ENCODE measurements at places on chromosomes 7 and 10.

DNA sequence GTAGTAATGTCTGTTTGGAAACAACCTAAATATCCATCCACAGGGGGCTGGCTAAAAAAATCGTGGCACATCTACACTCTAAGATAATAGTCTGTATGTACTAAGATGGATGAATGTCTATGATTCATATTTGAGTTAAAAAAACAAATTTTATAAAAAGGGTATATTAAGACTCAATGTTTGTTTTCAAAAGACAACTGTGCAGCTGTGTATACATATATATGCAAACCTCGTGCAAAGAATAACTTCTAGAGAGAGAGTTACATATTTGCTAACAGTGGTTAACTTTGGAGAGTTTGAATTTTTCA lies 323.5 kb downstream of the PLXNA4 start:
- no peak for DNase-seq

DNA sequence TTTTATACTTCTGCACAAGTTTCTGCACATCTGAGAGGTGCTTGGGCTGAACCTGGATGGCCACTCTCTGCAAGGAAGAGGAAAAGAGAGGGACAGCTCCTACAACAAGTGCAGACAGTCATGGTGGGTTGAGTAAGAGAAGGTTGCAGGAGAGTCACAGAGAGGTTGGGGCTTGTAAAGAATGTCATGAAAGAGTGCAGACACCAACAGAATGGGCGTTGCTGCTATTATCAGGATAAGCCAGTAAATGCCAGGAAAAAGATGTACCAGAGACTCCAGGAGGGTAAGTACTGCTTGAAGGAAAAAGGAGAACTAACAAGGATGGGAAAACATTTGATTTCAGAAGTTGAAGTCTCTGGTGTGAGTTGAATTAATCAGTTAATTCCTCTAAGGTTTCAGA lies 77.8 kb upstream of the NRP1 start:
- DNase-seq, result no peak

GRCh38 chr7:27171637-27172314 lies 2.3 kb downstream of the HOXA10 start:
- DNase-seq, result no peak

- no peak for DNase-seq
Observed at GRCh38 chr10:24376731-24377130, 167.8 kb downstream of the KIAA1217 start.

DNA sequence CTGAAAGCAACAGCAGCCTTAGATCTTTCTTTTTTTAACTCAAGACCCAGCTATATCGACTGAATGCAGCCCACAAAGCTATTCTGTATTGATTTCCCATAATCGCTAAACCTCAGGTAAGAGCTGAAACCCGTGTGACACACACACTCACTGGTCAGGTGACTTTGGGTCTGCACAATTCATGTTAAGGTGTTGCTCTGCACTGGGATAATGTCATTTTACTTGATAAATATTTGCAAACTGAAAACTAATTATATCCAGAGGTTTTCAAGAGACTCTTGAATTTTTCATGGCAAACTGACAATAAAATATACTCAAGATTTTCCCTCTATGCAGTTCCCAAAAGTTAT lies 33.1 kb downstream of the SCRN1 start:
- no peak for DNase-seq

GRCh38 chr10:62589689-62590088 lies 214.8 kb upstream of the ADO start:
- DNase-seq, result no peak

DNA sequence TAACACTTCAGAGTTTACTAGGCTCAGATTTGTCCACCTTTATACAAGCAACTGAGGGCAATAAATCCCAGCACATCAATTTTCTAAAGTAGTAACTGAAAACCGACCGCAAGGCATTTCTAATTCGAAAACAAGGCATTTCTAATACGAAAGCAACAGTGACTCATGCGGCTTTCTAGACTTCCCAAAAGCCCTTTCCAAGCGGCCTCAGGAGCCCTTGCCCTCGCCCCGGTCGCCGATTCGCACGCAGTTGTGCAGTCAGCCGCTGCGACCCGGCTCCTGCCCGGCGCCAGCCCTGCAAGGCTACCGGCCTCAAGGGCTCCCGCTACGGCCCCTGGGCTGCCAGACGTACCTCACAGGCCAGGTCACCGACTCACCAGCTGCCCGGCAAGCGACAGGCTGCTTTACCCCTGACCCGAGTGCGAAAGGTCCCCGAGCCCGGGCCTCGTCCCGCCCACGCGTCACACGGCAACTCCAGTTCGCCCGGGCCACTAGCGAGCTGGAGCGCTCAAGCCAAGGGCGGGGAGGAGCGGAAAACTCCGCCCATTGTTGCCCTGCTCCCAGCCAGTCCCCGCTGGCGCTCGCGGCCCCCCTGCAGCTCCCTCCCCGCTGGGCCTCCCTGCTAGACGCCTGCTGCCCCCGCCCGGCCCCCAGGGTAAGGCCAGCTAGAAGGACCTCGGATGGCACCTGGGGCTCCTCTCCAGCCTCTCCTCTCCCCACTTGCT lies 7.3 kb downstream of the NCOA4 start:
- DNase-seq, result peak; percentile 64

- no peak for DNase-seq
Observed at GRCh38 chr10:94193466-94193924, 169.2 kb downstream of the NOC3L start.

- DNase-seq, result peak; percentile 56
Observed at GRCh38 chr10:28975891-28976531, 298.7 kb downstream of the BAMBI start.

DNA sequence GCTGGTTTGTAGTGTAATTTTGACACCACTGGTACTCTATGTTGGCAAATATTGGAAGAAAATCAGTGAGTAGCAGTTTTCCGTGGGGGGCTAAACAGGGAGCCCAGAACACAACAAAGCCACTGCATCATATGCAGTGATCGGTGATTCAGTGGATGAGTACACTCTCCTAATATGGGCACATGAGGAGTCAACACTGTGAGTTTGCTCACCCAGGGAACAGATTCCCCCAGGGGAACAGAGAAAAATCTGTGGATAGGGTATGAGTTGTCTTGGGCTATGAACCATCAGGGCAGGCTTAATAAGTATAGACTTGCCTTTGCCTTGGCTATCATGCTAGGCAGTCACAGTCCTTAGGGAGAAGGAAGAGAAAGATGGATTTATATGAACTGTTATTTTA lies 227.7 kb upstream of the SEMA3E start:
- no peak for DNase-seq

- no peak for DNase-seq
Observed at GRCh38 chr10:111015181-111015580, 61.6 kb upstream of the ADRA2A start.

DNA sequence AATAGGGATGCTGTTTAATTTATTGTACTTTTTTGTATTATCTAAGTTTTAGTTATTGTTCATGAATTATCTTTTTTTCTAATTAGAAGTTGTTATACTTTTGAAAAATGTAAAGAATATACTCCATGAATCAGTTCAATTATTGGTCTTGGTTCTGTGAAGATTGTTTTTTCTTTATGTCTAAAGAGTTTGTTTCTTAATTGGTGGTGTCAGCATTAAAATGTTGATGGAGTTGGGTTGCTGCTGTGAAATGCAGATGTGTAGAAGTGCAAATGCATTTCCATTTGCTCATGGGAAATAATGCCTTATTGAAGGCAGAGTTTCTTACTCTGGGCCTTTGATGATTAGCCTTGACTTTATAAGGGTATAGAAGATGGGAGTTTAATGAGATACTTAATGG lies 11.9 kb downstream of the NRG3 start:
- no peak for DNase-seq

GRCh38 chr10:113552701-113553100 lies at the start of gene HABP2:
TSS of gene HABP2 (plus strand) at chr10:113553053. CDS start at chr10:113553122, 69 bp downstream.
- no peak for DNase-seq

GRCh38 chr10:102585026-102585425 lies 59.3 kb upstream of the TRIM8 start:
- DNase-seq, result no peak

- DNase-seq, result no peak
Observed at GRCh38 chr7:14598978-14599377, 303.6 kb downstream of the DGKB start.

DNA sequence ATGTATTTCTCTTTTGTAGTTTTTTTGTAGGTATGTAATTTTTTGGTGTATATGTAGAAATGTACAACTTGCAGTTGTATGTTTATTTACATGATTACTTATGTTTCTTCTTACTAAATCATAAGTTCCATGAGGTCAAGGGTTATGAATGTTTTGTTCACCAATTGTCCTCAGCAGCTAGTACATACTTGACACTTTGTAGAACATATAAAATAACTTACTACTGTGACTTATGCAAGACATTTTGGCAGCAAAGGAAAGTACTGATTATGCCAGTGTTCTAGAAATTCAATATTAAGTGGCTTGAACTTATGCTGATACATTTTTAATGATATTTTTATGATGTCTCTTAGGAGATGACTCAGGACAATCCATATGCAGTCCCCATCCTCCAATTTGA lies 209.6 kb downstream of the DKK1 start:
- no peak for DNase-seq

DNA sequence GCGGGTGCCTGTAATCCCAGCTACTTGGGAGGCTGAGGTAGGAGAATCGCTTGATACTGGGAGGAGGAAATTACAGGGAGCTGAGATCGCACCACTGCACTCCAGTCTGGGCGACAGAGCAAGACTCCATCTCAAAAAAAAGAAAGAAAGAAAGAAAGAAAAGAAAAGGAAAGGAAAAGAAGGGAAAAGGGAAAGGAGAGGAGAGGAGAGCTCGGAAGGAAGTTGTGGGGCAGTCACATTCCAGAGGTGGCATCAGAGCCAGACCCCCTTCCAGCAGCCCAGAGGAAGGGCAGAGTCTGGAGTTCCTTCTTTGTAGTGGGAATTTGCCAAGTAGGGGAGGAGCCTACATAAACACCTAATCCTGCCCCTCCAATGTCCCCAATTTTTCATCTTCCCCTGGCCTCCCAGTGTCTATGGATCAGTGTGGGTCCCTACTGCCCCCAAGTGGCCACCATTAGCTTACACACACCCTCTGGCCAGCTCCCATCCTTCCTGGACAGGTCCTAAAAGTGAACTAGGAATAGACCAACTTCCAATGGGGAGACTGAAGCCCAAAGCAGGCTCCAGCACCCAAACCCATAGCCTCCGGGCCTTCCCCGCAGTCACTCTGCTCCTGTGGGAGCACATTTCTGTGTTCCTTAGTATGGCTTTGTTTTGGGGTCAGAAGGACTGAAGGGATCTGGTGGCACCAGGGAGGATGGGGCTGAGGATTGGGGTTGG lies 39.6 kb upstream of the HSPB1 start:
- DNase-seq, result no peak
